ENCODE measurements at places on chromosomes 4 and X.

DNA sequence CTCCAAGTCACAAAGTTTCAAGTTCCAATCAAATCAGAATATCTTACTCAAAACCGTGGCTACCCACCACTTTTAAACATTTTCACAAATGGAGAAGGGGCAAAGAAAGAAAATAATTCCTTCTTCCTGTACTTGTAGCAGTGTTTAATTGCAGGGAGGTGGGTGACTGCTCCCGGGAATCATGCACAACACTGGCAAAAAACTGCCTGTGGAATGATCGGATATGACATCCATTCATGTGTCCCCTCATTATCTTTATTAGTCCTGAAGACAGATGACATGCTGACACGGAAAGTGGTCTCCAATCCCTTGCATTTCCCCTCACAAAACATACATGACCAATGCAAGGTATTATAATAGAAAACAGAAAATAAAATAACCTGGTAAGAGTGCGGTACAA, 2.0 kb downstream of the TSPAN5 start:
- no peak for DNase-seq

GRCh38 chr4:6179362-6179761, 21.0 kb downstream of the JAKMIP1 start:
- no peak for DNase-seq

DNA sequence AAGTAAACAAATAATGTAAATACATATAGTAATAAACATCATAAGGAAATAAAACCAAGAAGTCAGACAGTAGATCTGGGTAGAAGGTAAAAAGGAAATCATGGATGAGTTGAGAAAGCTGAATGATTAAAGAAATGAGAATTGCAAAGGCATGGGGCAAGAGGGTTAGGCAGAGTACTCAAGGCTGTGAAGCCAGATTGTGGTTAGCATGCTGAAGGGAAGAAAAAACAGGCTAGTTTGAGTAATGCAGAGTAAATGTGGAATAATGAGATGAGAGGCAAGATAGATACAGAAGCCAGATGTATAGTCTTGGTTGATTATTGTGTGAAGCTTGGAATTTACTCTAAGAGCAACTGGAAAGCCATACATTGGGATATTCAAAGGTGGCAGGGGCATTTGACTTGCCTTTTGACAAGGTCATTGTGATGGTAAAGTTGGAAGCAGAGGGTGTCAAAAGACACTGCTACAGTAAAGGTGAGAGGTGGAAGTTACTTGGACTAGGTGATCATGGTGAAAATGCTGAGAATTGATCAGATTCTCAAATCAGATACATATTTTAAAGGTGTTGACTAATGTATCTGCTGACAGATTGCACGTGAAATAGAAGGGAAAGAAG, 307.0 kb downstream of the FSTL5 start:
- DNase-seq, result no peak

- DNase-seq, result no peak
Measured at GRCh38 chrX:110346681-110347080, 12.0 kb upstream of the RTL9 start.

DNA sequence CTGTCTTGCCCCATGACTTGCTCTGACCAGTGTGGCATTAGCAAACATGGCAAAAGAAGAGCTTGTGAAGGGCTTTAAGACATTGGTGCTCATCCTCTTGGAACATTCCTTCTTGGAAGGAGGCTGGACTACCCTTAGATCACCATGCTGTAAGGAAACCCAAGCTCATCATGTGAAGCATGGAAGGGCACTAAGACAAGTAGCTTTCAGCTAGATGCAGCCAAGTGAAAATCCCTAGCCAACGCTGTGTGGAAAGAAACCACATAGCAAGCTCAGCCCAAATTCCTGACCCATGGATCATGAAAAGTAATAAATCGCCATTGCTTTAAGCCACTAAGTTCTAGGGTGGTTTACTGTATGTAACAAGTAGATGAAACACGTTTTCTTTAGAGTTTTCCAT, 12.4 kb upstream of the PACRGL start:
- no peak for DNase-seq

All from Calu3 (cell line).